ENCODE measurements at places on chromosomes 12 and 14.

DNA sequence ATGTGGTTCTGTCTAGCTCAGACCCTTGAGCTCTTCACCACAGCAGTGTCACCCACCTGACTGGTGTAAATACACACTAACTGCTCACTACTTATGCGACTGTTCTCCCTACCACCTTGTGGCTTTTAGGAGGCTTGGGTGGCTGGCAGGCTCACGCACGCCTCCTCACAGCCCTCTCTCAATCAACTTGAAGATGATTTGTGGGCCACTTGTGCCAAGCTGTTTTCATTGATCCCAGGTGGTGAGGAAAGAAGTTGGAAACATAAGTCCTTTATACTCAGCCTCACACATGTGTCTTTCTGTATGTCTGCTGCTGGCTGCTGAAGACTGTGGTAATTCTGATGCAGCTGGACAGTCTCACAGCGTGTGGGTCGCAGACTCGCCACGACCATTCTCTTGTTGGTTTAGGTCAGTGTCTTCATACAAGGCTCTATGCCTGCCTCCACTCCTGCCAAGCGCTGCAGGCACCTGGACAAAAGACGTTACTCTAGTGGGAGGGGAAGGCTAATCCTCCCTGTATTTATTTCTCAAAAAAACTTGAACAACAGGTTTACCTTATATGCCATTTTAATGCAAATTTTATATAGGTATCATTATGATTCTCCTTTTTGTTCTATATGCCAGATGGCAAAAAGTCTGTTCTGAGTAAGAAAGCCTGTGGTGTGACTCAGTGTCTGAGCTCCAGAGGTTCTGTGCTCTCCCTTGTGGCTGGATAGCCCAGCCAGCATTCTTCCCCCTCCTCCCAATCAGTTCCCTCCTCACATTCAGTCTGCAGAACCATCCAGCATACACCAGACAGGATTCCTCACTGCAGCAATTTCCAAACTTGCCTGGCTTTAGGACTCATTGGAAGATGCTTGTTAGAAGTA is 115.6 kb downstream of the DIP2B start:
- no peak for DNase-seq

DNA sequence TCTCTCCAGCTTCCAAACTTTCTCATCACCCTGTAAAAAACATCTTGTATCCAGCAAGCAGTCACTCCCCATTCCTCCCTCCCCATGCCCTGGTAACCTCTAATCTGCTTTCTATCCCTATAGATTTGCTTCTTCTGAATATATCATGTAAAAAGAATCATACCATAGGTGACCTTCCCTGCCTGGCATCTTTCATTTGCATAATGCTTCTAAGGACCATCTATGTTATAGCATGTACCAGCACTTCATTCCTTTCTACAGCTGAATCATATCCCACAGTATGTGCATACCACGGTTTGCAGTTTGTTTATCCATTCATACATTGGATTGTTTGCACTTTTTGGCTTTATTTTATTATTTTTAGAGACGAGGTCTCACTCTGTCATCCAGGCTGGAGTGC is 22.9 kb upstream of the VPS37B start:
- DNase-seq = no peak

DNA sequence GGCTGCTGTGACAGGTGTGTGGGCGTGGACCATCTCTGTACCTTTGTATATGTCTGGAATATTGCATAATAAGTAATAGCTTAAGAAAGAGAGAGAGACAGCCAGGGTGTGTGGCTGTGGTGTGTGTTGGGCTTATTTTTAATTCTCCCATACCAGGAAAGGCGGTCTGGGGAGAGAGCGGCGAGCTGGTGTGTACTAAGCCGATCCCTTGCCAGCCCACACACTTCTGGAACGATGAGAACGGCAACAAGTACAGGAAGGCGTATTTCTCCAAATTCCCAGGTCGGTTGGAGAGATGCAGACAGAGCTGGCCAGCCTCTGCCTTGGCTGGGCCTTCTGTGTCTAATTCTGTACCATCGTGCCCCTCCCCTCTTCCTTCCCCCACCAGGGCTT is 63.9 kb downstream of the AACS start:
- DNase-seq = no peak

DNA sequence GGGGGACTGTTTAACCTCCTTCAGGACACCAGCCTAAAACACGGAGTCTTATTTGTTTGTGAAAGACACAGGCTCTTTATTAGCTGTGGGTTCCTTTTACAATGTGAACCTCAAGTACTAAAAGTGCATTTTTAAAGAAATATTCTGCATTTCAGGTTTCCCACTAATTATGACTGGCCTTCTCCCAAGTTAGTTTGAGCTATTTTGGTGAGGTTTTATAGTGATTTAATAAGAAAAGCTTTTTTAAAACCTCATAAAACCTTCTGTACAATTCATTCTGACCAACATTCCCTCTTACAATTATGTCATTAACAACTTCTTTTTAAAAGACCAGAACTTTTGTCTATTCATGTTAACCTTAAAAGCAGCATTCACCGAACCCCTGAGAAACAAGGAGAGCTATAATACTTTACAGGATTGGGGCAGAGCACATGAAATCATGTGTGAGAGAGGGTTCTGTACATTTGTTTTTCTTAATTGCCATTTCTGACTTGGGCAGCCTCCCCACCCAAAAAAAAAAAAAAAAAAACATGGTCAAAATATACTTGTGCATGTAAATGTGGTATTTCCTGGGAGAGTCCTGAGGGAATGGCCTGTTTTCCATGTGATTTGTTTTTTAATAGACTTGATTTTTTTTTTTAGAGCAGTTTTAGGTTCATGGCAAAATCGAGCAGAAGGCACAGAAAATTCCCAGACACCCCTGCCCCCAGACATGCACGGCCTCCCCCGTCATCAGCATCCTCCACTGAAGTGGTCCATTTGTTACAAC is 169.5 kb downstream of the CHST11 start:
- no peak for DNase-seq

DNA sequence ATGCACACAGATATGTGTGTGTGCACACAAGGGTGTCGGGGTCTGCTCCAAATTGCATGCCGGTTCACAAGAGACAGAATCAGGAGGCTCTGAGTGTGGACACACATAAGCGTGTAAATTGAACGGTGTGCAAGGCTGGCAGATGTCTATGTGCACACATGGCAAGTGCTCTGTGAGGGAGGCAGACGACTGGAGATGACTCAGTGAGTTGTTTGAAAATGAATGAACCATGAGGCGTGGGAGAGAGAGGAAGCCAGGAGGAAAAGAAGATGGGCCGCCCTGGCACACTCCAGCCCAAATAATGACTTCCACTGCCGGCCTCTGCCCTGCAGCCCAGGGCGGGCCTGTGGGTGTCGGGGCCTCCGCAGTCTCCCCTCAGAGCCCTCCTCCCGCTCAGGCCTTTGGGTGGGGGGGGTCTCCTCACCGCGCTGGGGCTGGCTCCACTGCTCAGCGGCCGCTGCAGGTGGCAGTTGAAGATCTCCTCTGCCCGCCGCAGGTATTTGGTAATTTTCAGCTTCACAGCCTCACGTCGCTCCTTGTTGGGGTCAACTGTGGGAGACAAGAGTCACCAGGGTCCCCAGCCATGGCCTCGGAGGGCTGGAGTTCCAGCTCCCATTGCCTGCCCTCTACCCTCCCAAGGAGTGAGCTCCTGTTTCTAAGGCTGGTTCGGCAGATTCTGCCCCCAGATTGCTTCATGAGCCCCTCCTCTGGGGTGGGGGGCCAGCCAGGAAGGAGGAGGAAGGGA is 3.5 kb downstream of the RPS6KL1 start:
- no peak for DNase-seq

GRCh38 chr12:124694846-124695497 is 127.6 kb upstream of the NCOR2 start:
- no peak for DNase-seq

- no peak for DNase-seq
These were observed 4.0 kb downstream of the ACVRL1 start for GRCh38 chr12:51911307-51911706.

GRCh38 chr14:84095681-84096080 is 1434.3 kb upstream of the FLRT2 start:
- DNase-seq = no peak

DNA sequence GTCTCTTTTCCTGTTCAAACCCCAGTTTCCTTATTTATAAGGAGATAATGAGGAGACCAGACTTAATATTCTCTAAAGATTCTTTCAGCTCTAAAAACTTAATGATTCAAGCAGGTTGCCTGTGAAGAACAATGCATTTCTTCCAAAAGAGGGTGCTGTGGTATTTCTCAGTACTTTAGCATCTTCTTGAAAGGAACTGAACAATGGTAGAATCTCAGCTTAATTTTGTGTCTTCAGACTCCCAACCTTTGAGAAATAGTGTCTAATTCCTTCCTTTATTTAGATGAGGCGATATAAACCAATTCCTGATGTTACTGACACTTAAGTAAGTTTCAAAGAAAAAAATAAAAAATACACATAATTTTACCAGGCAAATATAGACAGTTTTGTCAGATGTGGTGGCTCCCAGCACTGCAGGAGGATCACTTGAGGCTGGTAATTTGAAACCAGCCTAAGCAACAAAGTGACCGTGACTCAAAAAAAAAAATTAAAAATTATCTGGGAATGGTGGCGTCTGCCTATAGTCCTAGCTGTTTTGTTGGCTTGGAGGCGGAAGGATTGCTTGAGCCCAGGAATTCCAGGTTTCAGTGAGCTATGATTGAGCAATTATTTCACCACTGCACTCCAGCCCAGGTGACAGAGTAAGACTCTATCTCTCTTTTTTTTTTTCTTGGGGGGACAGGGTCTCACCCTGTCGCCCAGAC is 76.9 kb upstream of the PSMA6 start:
- no peak for DNase-seq

Measured in left hindlimb (tissue), 1 donor.